ENCODE measurements at places on chromosomes 2 and 18. TPM values are rescaled to one million over a fixed set of nuclear protein-coding genes. Genes with fewer than 3 reads are reported as not detected.

DNA sequence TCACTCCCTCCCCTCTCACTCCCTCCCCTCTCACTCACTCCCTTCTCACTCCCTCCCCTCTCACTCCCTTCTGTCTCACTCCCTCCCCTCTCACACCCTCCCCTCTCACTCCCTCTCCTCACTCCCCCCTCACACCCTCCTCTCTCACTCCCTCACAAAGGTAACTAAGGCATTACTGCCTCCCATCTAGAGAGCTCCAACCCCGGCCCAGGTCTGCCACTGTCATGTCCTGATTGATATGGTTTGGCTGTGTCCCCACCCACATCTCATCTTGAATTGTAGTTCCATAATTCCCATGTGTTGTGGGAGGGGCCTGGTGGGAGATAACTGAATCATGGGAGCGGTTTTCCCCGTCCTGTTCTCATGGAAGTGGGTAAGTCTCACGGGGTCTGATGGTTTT is 359.9 kb upstream of the MYT1L start:
- DNase-seq = no peak

DNA sequence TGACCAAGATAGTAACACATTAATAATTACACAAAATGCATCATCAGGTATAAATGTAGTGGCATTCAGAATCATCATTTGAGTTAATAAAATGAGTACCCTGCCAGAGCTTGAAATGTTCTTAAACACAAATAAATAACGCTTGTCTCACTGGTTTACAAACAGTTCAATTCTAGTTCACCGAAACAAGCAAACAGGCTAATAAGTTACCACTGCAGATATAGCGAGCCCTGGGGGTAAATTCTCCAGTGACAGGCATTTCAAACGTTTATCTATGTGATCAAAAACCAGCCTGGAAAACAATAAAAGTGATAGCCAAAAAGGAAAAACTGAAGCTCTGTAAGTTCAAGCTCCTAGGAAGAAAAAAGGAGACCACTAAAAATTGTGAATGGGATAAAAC is 152.6 kb downstream of the THADA start:
- DNase-seq = no peak

- DNase-seq = no peak
These were observed 49.7 kb upstream of the AP1S3 start for GRCh38 chr2:223887127-223887526.

- no peak for DNase-seq
These were observed 378.8 kb downstream of the SLC4A3 start for GRCh38 chr2:220006152-220006621.

DNA sequence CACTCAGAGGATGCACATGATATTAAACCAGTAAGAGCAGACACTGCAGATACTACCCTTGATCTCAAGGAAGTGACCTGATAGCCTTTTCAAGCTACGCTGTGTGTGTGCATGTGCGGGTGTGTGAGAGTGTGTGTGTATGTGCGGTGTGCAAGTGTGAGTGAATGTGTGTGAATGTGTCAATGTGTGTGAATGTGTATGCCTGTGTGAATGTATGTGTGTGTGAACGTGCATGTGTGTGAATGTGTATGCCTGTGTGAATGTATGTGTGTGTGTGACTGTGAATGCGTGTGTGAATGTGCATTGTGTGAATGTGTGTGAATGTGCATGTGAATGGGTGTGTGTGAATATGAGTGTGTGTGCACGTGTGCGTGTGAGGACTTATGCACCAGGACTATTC is 53.8 kb downstream of the KCNG2 start:
- no peak for DNase-seq

DNA sequence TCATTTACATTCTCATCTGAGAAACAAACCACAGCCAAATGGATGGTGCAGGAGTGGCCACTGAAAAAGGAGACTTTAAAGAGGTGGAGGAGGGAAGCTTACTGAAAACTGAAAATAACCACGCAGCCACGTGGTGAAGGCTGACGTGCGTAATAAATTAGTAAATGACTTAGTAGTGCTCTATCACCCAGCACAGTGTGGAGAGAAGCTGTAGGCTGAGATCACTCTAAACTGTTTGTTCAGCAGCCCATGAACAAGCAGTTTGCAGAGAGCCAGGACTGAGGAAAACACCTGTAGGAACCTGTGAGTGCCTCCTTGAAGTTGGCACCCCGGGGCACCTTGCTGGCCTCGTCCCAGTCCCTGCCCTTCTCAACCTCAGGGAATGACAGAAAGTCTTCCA is 193.0 kb downstream of the TXNL1 start:
- no peak for DNase-seq

DNA sequence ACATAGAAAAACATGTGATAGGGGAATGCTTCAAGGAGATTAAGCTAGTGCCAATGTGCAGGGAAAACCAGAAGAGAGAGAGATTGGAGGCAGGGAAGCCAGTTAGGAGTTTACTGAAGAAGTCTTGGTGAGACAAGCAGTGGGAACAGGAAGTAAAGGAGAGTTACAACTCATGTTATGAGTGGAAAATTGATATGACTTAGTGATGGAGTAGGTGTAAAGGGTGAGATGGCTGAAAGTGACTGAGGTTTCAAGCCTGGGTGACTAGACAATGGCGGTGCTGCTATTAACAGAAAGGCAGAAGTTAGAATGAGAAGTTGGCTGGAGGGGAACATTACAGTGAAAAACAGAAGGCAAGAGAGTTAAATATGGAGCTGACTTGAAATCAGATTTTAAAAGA is 16.5 kb downstream of the DOK1 start:
- DNase-seq = no peak

DNA sequence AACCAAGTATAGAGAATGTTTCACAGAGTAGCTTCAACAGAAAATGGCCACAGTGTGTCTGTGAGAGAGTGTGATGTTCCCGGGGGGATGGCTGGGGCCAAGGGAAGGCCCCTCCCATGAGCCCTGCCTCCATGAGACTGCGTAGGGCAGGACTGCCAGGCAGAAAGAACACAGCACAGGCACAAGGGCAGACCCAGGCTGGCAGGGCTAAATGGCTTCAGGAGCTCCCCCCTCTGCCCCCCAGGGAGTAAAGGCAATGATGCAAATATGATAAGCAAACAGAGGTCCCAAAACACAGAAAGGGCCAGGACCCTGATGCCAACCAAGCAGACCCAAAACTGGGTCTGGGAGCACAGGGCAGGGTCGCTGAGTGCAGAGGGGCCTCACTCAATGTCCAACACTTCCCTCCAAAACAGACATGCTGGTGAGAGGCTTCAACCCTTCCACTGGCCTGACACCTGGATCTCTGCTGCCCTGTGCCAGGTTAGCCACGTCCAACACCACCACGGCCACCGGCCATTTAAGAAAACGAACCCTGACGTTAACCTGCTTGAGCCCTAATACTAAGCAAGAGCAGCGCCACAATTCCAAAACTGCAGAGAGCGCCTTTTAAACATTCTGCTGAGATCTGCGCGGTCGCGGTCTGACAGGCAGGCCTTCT is 90.3 kb downstream of the HDAC4 start:
- peak; percentile 35 for DNase-seq

- DNase-seq = no peak
These were observed 362.9 kb downstream of the ZEB2 start for GRCh38 chr2:144156736-144157640.

GRCh38 chr2:219119422-219120043 is 41.1 kb downstream of the NHEJ1 start:
- peak; percentile 67 for DNase-seq

GRCh38 chr2:108444941-108445840 is 3.8 kb upstream of the GCC2 start:
- DNase-seq = no peak

- DNase-seq = peak; percentile 75
These were observed 16.7 kb upstream of the ADI1 start for GRCh38 chr2:3535794-3536681.

GRCh38 chr2:33559328-33559727 is 39.8 kb downstream of the FAM98A start:
- no peak for DNase-seq

DNA sequence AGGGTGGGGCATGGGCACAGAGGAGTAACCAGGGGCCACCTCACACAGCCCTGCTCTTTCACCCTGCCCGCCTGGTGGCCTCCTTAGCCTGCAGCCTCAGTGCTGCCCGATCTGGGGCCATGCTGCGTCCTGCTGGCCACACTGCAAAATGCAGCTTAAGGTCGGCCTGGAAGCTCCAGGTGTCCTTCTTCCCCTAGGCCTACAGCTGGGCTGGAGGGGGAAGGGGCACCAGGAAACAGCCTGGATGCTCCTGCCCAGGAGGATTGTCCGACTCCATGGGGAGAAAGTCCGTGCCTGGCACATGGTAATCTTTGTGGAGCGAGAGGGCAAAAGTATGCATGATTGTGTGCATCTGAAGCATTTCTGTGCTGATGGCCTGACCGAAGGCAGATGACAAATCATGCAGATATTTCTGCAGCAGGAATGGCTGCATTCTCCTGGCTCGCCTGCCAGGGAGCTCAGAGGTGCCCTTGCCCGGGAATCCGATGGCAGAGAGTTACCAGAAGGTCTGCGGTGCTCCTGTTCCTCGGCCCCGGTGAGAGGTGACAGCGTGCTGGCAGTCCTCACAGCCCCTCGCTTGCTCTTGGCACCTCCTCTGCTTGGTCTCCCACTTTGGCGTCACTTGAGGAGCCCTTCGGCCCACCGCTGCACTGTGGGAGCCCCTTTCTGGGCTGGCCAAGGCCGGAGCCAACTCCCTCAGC is 12.8 kb upstream of the ALPP start:
- no peak for DNase-seq

DNA sequence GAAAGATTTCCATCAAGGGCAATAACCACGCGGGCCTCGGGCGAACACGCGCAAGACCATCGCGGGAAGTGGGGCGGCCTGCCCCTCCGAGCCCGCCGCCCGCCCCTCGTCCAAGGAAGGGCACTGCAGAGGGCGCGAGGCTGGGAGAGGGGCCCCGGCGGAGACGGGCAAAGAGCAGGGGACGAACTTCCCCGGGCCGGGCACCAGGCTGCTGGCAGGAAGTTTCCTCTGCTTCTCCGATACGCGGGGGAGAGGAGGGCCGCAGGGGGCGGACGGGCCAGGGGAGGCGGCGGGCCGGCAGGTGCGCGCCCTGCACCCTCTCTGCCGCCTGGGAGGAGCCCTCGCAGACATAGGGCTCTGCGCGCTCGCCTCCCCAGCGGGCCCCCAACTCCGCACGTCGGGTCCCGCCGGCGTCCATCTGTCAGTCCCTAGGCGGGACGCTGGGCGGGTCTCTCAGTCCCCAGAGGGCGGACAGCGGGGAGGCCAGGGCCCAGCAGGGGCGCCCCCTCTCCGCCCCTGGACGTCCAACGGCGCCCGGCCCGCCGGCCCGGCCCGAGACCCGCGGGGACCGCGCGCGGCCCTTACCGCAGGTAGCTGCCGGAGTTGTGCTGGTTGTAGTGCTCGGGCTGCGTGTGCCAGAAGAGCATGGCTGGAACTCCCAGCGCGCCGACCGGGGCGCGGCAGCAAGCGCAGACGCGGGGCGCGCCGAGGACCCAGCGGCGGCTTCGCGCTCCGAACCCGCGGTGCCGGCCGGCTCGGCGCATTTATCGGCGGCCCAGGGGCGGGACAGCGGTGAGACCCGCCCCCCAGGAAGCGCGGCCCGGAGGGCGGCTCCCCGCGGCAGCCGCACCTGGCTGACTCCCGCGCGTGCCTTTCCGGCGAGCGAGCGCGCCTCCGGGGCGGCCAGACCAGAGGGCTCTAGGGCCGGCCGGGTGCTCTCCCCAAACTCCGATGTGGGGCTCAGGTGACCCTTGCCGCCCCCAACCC is at the start of gene TFCP2L1:
Gene TFCP2L1 (minus strand): TSS at position 740 of the 987 bp plus-strand sequence. CDS start 93 bp downstream, at position 647.
- no peak for DNase-seq

DNA sequence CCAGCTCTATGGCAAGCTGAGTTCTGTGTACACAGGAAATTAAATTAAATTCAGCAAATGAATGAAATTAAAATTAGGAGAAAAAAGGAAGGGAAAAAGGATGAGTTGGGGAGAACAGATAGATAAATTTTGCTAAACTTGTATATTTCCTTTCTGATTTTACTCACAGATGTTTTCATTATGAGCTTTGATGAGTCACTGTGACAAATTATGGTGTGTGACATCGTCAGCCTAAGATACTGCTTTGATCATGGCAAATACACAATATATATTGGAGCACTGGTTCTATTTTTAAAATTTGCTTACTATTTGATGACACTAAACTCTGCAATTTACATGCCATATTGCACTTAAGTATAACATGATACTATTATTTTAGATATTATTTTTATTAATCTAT is 464.6 kb upstream of the SPHKAP start:
- no peak for DNase-seq

DNA sequence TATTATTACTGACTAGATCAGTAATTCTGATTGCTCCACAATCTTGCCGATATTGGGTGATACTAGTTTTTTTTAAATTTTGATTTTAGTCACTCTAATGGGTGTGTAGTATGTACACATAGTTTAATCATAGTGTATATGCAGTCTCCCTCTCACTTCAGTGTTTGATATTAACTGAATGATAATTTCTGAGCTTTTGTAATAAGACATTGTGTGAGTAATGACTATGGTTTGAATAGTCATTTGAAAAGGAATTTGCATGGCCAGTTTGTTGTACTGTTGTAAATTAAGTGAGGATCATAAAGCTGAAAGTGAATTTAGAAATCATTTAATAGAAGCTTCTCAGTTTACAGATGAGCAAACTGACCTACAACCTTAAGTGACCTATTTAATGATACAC is 33.4 kb downstream of the USP14 start:
- DNase-seq = no peak

GRCh38 chr2:98793275-98793674 is 62.3 kb upstream of the MGAT4A start:
- DNase-seq = no peak

GRCh38 chr18:36627637-36628036 is 201.2 kb downstream of the TPGS2 start:
- DNase-seq = no peak

- no peak for DNase-seq
These were observed 90.0 kb upstream of the ALPP start for GRCh38 chr2:232288489-232289030.

- DNase-seq = no peak
These were observed 447.3 kb downstream of the KCNJ3 start for GRCh38 chr2:155145758-155146229.

The CLEC4F gene
- 0.25 TPM for total RNA-seq

The SULT1C2 gene
- 0.55 TPM for total RNA-seq

The CCBE1 gene
- 0.92 TPM for total RNA-seq

The CRYBA2 gene
- total RNA-seq = not detected

The CFAP210 gene
- not detected for total RNA-seq

The MAP2 gene
- 3.4 TPM for total RNA-seq

The UGT1A4 gene
- not detected for total RNA-seq

The KIAA2012 gene
- not detected for total RNA-seq

The OST4 gene
- 374 TPM for total RNA-seq

The GALR1 gene
- total RNA-seq = not detected

The COBLL1 gene
- total RNA-seq = 17.0 TPM

The TMEM200C gene
- 0.32 TPM for total RNA-seq

The COPS8 gene
- total RNA-seq = 90.7 TPM

The CNRIP1 gene
- 11.1 TPM for total RNA-seq

The TPRKB gene
- 36.4 TPM for total RNA-seq

The KCNK3 gene
- total RNA-seq = 2.8 TPM
